ENCODE measurements at places on chromosomes 3 and 15. TPM values are rescaled to one million over a fixed set of nuclear protein-coding genes. Genes with fewer than 3 reads are reported as not detected.

The STXBP5L gene
- not detected for total RNA-seq

The PAQR5 gene
- 9.9 TPM for total RNA-seq

The TIMP4 gene
- 12.0 TPM for total RNA-seq

The APPL1 gene
- total RNA-seq: 41.1 TPM

The ESYT3 gene
- total RNA-seq: 39.0 TPM

The RHCG gene
- 18.6 TPM for total RNA-seq

The ALG1L2 gene
- not detected for total RNA-seq

The SERPINI2 gene
- not detected for total RNA-seq

The NRROS gene
- 4.5 TPM for total RNA-seq

The IL20RB gene
- total RNA-seq: 243 TPM

The NAA80 gene
- total RNA-seq: 20.7 TPM

The GOLGA8R gene
- total RNA-seq: not detected

- no peak for DNase-seq
Observed at GRCh38 chr3:25335356-25335755, 92.7 kb upstream of the RARB start.

DNA sequence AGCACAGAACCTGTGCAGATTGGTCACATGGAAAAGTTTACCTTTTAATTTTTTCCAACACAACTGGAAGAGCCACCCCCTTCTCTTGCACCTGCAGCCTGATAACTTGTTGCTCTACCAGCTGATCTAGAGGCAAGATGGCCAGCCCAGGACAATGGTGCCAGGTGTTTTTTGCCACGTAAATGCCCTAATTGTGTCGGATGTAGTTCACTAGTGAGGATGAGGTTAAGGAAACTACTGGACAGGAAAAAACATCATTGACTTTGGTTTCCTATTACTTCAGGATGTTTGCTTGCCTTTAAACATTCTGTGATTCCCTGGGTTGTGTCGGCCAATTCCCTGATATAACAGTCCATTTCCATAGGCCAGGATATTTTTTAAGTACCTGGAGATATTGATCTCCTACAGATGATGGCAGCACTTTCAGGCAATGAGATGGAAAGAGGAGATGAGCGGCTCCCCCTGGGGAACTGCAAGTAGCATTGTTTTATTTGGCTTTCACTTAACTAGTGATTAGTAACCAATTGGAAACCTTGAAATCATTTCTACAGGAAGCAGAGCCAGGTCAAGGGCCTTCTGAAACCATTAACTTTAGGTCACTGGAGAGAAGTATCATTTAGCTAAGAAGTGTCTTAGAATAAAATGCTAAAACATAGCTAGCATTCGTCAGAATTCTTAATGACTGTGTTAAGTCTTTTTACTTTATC, 72.5 kb downstream of the OSBPL10 start:
- DNase-seq: no peak

- no peak for DNase-seq
Observed at GRCh38 chr3:132509096-132509495, 88.0 kb upstream of the ACKR4 start.

DNA sequence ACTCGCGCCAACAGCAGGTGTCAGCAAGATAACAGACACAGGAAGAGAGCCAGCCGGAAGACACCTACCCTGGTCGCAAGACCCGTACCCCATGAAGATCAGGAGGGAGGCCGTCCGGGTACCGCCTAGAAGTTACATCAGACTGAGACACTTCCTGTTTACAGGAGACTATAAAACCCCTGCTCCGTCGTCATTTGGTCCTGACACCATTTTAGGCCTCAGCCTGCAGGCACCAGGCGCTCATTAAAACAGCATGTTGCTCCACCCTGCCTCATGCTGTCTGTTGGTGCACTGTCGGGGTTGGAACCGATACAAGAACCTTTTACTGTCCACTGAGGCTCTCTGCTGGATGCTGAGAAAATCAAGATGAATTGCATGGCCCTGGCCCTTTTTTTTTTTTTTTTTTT, 15.6 kb upstream of the PRTG start:
- DNase-seq: no peak

DNA sequence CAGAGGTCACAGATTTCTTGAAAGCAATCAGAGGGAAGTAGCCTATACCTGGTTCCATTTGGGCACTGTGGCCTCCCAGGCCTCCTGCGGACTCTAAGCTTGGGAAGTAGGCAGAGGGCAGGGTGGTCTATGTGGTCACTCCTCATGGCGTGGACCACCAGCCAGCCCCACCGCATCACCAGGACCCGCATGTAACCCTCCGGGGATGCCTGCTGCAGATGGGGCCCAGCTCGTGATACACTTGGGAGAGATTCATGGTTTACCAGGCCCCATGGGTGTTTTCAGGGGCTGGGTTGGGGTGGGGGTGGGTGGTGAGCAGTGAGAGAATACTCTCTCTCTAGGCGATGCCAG, 123.7 kb downstream of the ASB7 start:
- no peak for DNase-seq

DNA sequence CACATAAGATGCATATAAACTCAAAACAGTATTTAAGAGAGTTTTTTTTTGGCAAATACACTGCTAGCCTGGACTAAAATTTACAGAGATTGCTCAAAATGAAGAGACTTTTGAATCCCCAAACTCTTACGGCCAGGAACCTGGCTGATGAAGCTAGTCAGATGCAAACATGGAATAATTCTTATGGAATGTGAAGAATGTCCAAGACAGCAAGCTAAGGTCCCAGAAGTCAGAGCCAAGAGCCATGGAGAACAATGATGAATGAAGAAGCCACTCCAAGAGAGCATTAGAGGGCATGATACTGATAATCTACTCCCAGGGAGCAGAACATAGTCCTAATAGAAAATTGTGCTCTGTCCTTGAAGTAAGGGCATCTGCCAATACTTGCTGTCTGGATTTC, 705.5 kb downstream of the DIPK2A start:
- DNase-seq: no peak

DNA sequence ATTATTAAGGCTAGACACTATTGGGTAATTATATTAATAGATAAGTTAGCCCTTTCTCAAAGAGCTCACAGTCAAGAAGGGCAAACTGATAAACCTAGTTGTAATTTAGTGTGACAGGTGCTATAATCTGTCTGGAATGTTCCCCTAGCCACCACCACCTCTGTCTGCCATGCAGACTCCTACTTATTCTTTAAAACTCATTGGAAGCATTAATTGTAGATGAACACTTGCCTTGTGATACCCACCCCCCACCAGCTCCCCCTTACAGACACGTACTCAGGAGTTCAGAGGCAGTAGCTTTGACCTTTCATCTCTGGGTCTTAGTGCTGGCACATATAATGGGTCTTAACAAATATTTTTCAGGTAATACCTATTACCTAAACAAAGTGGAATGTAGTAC, 195.9 kb downstream of the TP63 start:
- DNase-seq: no peak

DNA sequence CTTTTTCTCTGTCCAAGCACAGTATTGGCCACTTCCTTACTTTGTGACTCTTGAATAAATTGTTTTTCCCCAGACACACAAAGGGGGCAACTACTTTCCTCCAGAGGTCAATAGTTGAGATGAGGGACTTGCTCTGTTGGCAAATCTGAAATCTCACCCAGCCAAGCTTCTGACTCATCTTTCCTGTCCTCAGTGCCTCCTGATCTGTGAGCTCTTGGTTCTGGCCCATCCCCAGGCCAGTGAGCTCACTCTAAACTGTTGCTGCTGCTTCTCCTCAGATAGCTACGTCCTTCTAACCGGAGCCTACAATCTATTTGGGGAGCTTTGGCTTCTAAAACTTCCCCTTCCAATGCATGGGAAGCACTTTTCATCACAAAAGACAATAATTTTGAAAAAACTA, 50.0 kb upstream of the NMD3 start:
- peak; percentile 72 for DNase-seq

- DNase-seq: no peak
Observed at GRCh38 chr3:44981751-44982150, 5.7 kb downstream of the EXOSC7 start.

- no peak for DNase-seq
Observed at GRCh38 chr3:64306745-64307144, 81.5 kb upstream of the PRICKLE2 start.

GRCh38 chr3:11555881-11556633, 87.7 kb downstream of the VGLL4 start:
- peak; percentile 64 for DNase-seq

- DNase-seq: no peak
Observed at GRCh38 chr3:149243540-149243939, 21.9 kb upstream of the CP start.

- DNase-seq: no peak
Observed at GRCh38 chr3:82085851-82086475, 324.5 kb upstream of the GBE1 start.

- no peak for DNase-seq
Observed at GRCh38 chr15:38721568-38721945, 156.9 kb upstream of the RASGRP1 start.

GRCh38 chr3:43190670-43191069, 84.8 kb upstream of the POMGNT2 start:
- DNase-seq: no peak

DNA sequence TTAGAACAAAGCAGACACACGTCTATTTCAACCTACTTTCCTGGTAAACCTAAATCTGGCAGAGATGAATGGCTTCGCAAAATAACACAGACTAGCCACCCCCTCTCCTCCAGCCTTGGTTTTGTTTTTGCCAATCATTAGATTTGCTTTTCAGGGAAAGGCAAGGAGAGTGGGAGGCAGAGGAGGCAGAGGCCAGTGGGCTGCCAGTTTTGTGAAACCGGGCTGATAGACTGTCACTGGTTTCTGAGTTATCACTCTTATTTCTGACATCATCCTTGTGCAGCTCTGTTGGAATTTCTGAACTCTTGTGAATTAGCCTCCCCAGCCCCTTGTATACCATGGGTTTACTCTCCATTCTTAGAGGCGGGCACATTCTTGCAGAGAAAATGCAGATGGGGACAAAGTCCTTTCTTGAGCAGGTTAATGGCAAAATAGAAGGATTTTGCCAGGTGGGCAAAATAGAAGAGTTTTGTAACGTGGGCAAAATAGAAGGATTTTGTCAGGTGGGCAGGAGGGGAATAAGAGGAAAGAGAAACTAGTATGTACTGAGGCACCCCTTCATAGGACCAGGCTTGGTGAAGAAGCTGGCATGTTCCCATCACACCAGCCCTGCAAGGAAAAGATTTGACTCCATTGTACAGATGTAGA, 3.2 kb upstream of the FEM1B start:
- no peak for DNase-seq

- DNase-seq: no peak
Observed at GRCh38 chr3:30578479-30578878, 27.9 kb upstream of the TGFBR2 start.

GRCh38 chr3:44114142-44114541, 127.5 kb upstream of the TOPAZ1 start:
- DNase-seq: no peak

DNA sequence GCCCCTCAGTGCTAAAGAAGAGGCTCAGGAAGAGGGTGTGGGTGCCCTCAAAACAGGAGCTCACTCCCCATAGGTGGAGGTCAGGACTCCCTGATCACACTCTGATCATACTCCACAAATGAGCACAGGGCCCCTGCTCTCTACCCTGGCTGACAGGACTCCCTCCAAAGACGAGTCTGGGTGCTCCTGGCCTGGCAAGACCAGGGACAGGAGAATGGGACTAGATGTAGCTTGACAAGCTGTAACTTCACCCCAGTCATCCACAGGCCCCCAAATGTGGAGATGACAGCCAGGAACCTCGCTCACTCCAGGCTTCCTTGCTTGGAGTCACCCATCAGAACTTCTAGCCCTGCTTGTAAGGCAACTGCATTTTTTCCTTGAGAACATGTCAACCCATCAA, 11.1 kb downstream of the SCN5A start:
- DNase-seq: no peak

DNA sequence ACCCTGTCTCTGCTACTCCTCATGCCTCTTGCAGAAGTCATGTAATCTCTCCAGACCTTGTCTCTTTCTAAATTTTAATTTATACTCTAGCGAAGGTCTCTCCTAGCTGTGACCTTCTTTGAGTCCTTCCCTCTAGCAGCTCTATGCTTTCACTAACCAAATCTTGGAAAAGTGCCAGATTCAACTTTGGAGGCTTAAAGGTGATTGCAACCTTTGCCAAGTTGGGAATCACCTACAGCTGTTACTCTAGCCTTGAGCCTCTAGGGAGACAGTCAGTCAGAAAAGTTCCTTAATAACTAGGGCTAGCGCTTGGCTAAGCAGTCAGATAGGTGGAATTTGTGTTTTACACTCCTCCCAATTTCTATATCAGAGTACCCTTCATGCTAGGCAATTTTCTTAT, 46.1 kb upstream of the ABI3BP start:
- no peak for DNase-seq

- DNase-seq: peak; percentile 84
Observed at GRCh38 chr3:42652611-42653302, 740 bp upstream of the ZBTB47 start.

DNA sequence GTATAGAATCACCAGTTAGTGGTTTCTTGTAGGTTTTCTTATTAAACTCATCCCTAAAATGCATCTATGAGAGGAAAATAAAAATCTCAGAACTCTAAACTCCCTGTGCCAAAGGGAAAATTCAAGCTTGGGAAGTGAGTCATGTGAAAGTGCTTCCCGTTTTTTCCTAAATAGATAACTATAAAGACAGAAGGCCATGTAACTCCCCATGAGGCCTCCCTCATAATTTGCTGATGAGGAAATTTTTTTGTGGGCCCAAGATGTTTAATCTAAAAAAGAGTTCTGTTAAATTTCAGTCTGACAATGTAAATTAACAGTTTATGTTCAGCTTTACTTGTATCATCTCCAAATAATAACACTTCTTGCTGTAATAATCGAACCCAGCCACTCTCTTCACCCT, 1273.9 kb downstream of the OTOL1 start:
- no peak for DNase-seq

DNA sequence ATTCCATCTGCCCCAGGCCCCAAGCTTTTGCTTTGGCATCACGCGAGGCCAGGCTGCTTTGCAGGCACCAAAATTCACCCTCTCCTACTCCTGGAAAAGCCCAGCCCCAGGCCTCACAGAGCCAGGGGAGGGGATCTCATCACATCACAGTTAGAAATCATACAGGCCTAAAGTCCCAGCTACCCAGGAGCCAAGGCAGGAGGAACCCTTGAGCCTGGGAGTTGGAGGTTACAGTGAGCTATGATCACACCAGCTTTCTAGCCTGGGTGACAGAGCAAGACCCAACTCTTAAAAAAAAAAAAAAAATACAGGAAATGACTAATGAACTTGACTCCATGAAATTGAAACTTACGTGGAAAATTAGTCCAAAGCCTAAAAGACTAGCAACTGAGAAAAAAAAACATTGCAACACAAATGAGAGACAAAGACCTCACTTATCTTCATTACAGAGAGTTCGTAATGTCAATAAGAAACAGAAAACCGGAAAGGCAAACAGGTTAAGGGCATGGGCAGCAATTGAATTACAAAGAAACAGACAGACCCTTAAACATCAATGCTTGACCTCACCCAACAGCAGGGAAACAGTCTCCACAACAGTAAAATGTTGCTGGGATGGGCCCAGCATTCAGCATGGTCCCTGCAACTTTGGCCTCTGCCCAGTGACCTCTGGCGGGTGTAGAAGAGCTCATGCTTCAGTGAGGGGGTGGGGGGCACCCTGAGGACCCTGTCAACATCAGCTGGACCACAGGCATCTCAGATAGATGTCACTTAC, 151.5 kb downstream of the LRRK1 start:
- DNase-seq: no peak

GRCh38 chr15:99315636-99316035, 64.4 kb downstream of the LRRC28 start:
- no peak for DNase-seq

Measured in suprapubic skin (tissue), 4 donors.